ENCODE measurements at places on chromosomes 5 and 9.

GRCh38 chr5:35657877-35658276 lies 40.2 kb downstream of the SPEF2 start:
- DNase-seq = no peak

GRCh38 chr9:95134457-95134881 lies 183.0 kb downstream of the FANCC start:
- no peak for DNase-seq

- DNase-seq = no peak
These were observed 12.1 kb upstream of the RCL1 start for GRCh38 chr9:4780651-4781050.

DNA sequence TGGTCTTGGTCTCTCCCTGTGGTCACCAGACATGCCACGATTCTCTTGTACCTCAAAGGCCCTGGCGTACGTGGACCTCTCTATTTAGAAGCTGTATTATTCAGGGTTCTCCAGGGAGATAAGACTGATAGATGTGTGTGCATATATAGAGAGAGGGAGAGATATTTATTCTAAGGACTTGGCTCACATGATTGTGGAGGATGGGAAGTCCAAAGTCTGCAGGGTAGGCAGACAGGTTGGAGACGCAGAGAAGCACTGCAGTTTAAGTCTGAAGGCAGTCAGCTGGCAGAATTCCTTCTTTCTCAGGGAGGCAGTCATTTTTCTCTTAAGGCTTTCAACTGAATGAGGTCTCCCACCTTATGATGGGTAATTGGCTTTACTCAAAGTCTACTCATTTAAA lies 16.3 kb downstream of the C9orf57 start:
- DNase-seq = no peak

GRCh38 chr5:68368311-68369022 lies 152.9 kb downstream of the PIK3R1 start:
- no peak for DNase-seq

GRCh38 chr9:109931623-109932022 lies 151.6 kb downstream of the PALM2AKAP2 start:
- no peak for DNase-seq

- DNase-seq = no peak
These were observed 170.6 kb downstream of the RMI1 start for GRCh38 chr9:84151236-84151635.

- no peak for DNase-seq
These were observed 113.7 kb downstream of the RASEF start for GRCh38 chr9:82949203-82949602.

- no peak for DNase-seq
These were observed 160.5 kb upstream of the MSX2 start for GRCh38 chr5:174563899-174564298.

- no peak for DNase-seq
These were observed 61.5 kb upstream of the CTXN3 start for GRCh38 chr5:127587246-127587917.

Data from urinary bladder (tissue), 4 donors.